A549 (cell line): ENCODE measurements at places on chromosomes 7 and 10.

- DNase-seq: no peak
Observed at GRCh38 chr10:51371743-51372142, 297.5 kb downstream of the PRKG1 start.

GRCh38 chr10:77636282-77636966 is 1.2 kb downstream of the KCNMA1 start:
- DNase-seq: no peak

DNA sequence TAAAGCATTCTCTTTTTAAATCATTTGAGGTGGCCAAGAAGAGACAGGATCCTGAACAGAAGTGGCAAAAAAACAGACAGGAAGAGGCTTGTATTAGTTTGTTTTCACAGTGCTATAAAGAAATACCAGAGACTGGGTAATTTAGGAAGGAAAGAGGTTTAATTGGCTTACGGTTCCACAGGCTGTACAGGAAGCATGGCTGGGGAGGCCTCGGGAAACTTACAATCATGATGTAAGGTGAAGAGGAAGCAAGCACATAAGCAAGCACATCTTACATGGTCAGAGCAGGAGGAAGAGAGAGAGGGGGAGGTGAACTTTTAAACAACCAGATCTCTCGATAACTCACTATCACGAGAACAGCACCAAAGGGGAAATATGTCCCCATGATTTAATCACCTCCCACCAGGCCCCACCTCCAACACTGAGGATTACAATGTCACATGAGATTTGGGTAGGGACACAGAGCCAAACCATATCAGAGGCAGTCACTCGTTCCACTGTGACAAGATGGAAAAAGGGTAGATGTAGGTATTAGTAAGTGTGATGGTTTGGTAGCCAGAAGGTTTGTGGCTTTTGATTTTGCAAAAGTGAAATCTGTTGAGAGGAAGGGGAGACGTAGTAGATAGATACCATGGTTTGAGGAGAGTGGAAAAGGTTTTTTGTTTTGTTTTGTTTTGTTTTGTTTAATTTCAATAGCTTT is 5.1 kb downstream of the MSRB2 start:
- DNase-seq: no peak

DNA sequence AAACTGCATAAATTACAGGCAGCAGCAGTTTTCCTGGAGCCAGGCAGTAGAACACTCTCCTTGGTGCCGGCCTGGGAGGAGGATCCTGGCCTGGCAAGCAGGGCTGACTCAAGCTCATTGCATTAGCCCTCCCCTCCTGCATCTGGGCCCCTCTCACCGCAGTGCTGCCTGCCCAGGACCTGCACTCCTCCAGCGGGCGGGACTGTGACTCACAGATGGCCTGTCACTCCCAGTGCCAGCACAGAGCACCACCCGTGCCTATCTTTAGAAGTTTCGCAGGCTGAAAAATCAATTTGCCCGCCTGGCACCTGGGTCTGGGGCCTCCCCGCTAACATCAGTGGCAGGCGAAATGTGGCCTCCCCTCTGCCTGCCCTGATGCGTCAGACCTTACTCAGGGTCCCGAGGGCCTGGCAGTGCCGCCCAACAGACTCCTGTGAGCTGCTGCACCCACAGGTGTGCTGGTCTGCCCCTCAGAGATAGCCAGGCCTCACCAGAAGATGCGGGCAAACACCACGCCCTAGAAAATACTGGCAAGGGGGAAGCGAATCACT is 123.8 kb downstream of the KCNMA1 start:
- peak; percentile 44 for DNase-seq

- DNase-seq: no peak
Observed at GRCh38 chr10:46245381-46245900, 41.4 kb upstream of the ANTXRL start.

DNA sequence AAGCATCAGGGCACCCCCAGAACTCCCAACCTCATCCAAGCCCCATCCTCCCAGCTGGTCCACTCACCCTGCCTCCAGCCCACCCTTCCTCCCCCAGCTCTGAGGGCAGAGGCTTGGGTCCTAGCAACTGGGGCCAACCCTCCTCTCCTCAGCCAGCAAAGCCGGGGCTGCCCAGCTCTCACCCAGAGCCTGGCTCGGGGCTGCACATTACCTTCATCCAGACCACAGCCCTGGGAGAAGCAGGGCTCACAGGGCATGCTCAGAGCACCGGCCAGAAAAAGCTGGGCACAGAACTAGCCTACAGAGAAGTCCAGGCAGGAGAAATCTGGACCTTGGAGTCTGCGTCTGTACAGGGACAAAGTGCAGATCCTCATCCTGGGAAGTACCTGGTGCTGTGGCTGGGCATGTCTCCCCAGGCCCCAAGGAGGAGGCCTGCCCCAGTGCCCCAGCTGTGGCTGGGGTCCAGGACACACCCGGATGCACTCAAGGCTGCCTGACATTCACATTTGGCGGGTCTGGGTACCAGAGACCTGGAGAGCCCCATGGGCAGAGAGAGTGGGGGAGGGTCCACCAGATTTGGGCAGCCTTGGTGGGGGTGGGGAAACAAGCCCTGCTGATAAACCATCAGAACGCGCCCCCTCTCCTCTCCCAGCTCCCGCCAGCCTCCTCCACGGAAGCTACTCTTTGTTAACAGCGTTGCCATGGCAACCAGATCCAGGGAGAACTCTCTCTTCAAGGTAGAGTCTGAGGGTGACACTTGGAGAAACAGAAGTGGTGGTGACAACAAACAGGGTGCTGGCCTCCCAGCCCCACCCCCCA is 5.1 kb downstream of the RASGEF1A start:
- no peak for DNase-seq

DNA sequence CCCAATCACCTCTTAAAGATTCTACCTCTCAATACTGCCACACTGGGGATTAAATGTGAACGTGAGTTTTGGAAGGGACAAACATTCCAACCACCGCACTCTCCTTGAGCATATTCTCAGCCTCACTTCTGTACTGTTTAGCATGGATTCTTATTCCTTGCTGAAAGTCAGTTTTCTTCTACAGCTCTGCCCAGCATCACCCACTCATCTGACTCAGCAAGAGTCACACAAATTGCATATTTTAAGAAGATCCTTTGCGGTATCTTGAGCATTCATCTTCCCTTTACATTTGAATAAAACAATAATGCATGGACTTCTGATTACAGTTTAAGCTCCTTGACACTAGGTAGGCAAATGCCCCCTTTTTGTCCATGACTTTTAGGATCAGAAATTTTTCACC is 251.6 kb upstream of the MKLN1 start:
- no peak for DNase-seq

GRCh38 chr10:104350127-104350635 is 3.5 kb upstream of the CFAP58 start:
- peak; percentile 68 for DNase-seq

DNA sequence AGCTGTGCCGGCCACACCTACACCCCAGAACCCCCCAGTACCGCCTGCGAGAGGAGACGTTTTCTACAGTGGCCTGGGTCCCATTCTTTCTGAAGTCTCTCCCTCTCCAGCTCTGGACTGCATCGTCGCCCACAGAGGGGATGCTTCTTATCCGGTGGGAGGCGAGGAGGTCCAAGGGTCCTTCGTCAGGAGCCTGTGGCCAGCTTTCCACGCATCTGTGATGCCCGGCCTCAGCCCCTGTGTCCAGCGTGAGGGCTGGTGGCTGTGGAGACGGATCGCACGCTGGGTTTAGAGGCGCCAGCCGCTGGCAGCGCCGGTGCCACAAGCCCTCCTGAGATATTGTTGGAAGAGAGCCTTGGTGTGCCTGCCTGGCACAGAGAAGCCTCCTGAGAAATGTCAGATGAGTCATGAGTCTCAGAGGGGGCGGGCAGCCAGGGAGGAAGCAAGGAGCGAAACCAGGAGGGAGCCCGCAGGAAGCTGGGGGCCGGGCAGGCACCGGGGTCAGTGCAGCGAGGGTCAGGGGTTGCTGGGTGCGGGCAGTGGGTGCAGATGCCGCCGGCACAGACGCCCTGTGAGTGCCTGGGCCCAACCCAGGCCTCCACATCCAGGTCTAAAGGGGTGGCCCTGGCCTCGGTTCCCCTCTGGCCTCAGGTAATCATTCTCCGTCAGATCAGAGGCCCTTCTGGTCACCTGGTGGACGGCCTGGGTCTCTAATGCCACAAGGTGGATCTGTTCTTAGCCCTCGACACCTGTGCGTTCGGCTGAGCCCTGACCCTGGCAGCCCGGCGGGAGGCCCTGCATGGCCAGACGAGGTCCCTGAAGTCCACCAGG is 86.0 kb upstream of the DIP2C start:
- DNase-seq: no peak

- no peak for DNase-seq
Observed at GRCh38 chr7:50556247-50556991, 8.8 kb downstream of the DDC start.

- DNase-seq: no peak
Observed at GRCh38 chr10:129445436-129446182, 21.4 kb upstream of the MGMT start.

DNA sequence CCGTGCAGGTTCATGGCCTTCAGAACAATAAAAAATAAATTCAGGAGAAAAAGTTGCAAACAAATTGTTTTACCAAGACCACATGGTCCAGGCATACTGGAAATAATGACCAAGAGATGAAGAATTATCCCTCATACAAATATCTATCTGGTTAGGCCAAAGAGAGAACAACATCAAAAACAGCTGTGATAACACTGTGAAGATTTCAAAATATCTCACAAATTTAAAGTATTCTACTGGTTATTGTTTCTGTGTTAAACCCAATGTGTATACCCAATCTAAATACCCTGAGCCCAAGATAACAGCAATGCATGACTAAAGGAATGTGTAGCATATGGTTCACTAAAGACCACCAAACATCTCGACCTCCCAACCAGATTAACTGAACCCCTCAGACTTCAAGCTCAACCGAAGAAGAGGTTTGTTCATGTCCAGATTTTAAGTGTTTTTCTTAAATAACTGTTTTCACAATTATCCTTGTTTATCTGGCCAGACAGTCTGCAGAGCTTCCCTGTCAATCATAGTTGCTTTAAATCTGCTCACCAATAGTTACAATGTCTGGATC is 10.9 kb downstream of the OR9A2 start:
- DNase-seq: no peak

DNA sequence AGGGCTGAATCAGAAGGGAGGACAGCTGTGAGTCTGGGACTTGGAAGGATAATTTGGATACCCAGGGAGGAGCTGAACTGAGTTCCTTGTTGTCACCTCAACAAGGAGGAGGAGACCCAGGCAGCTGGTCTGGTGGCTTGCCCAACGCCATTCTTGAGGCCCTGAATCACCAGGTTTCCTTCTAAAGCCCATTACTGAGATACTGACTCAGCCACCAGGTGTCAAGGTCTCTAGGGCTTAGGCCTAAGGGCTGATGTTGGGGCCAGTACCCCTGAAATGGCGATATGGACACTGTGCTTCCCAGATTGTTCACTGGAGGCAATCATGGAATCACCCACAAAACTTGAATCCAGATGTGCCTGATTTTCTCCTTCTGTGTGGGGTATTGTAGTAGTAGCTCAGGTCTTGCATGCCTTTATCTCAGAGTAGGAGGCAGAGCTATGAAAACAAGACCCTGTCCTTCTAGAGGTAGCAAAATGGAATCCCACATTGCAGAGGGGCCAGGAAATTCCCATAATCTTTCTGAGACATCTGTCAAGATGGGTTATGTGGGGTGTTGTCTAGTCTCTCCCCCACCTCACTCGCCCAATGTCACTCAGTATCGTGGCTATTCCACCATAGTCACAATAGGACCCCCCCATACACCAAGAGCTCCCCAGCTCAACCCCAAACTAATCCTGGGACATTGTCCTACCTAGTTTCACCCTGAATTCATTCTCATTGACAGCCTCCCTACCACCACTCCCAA is 1.8 kb upstream of the ATG9B start:
- no peak for DNase-seq

- DNase-seq: no peak
Observed at GRCh38 chr7:103719070-103719469, 270.4 kb downstream of the RELN start.

GRCh38 chr10:89404104-89405047 is 10.0 kb upstream of the IFIT5 start:
- no peak for DNase-seq

GRCh38 chr7:32436146-32436928 is 53.8 kb downstream of the LSM5 start:
- DNase-seq: no peak

GRCh38 chr10:117499248-117500105 is 43.1 kb upstream of the EMX2 start:
- DNase-seq: no peak

DNA sequence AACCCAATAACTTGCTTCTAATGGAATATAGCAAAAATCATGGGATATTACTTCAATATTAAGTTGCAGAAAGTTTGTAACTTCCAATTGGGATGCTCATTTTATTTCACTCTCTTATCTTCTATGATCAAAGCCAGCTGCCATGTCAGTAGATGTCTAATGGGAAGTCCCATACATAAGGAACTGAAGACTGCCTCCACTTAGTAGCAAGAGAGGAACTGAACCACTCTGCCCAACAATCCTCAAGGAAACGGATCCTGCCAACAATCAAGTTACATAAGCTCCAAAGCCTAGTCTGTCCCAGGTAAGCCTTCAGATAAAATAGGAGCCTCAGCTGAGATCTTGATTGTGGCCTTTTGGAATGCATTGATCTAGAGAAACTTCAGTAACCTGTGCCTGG is 431.5 kb upstream of the PCDH15 start:
- no peak for DNase-seq

DNA sequence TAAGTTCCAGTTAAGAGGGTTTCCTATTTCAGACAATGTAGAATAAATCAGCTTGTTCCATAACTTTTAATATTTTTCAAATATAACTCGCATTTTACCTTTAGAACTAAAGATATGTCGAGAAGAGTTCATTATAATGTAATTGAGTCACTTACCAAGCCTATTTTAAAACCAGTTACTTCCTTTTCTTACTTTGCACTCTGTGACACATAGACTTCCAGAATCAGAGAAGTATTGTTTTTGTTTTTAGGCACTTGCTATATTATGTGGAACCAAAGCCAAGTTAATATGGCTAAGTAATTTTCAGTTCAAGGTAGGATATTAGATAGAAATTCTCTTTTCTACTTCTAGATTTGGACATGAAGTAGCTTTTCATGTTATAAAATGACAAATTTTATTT is 182.7 kb upstream of the PRPS1L1 start:
- DNase-seq: no peak

- no peak for DNase-seq
Observed at GRCh38 chr10:69317175-69317604, 38.9 kb downstream of the HK1 start.

GRCh38 chr7:99253369-99253768 is 19.3 kb upstream of the MYH16 start:
- DNase-seq: no peak

DNA sequence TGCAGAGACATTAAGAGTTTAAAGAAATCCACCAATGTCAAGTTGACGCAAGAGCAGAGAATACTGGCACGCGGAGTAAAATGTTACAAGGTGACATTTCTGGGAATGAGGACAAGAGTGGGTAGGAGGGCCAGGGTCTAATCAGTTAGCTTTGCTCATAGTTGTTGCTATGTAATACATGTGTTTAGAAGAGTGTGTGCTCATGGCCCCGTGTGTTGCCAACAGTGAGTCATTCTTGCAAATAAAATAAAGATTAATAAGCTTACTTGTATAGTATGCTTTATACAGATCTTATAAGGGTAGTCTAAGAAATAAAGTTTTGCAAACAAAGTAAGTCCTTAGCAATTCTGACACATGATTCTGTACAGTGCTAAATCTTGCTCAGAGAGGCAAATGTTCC is 64.5 kb downstream of the DNMBP start:
- DNase-seq: peak; percentile 64
